ENCODE measurements at places on chromosomes 3 and 15.
A peak's percentile ranks its signal among the peaks of the same experiment; 100 is the strongest.

- no peak for DNase-seq
Measured at GRCh38 chr3:25297667-25298585, 130.1 kb upstream of the RARB start.

- DNase-seq = no peak
Measured at GRCh38 chr3:122245513-122246174, 62.2 kb downstream of the CASR start.

GRCh38 chr3:127777921-127778656 is 44.2 kb downstream of the MGLL start:
- no peak for DNase-seq

DNA sequence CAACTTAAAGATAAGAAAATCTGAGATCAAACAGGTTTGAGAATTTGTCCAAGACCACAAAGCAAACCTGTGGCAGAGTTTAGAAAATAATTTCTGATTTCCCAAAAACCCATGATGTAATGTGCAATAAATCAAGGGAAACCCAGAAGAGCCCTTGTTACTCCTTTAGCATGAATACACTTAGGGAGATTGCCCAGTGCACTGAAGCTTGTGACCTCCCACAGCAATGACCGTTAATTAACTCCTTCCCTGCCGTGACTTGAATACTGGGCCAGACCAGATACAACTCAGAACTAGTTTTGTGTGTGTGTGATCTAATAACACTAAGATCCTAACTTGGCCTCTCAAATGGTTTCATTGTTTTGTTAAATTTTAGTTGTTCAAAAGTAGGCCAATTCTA is 2.5 kb downstream of the PRKAR2A start:
- DNase-seq = no peak

DNA sequence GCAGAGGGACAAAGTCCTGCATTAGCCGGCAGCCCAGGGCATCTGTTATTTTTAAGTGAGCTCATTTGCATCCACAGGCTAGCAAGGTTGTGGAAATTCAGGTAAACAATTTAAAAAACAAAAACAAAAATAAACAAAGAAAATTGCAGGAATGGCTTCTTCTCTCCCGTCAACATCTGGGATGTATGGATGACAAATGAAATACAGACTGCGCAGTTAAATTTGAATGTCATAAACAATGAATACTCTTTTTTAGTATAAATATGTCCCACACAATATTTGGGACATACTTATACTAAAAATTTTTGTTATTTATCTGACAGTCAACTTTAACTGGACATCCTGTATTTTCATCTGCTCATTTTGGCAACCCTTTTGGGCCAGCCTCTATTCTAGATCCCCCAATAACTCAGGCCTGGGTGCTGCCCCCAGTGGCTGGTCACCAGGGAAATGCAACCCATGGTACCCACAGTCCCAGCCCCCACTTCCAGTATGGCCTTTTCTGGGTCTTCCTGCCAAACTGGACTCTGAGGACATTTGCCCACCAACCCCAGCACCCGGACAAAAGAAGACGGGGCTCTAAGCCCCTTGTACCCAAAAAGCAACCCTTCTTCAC is 12.7 kb downstream of the GRM2 start:
- no peak for DNase-seq

DNA sequence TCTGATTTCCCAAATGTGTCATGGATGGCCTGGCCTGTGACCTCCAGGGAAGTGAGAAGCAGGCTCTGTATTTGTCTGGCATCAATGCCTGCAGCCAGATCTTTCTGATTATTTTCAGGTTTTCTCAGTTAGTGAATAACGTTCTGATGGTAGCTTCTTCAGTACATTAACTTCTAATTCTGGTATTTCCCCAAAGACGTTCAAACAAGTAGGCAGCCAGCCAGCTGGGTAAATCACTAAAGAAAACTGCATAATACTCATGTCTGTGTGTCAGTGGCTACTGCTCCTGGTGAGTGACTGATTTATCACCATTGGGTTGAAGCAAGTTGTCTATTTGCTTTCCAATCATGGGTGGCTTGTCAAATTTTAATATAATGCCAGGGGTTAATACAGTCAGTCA is 162.6 kb upstream of the PFN2 start:
- DNase-seq = no peak

DNA sequence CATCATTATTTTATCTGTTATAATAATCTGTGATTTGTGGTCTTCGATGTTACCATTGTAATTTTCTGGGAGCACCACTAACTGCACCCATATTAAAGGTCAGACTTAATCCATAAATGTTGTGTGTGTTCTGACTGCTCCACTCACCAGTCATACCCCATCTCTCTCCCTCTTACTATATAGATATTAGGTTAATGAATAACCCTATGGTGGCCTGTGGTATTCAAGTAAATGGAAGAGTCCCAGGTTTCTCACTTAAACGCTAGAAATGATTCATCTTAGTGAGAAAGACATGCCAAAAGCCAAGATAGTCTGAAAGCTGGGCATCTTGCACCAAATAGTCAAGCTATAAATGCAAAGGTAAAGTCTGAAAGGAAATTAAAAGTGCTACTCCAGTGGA is 1358.5 kb downstream of the ROBO2 start:
- DNase-seq = no peak

DNA sequence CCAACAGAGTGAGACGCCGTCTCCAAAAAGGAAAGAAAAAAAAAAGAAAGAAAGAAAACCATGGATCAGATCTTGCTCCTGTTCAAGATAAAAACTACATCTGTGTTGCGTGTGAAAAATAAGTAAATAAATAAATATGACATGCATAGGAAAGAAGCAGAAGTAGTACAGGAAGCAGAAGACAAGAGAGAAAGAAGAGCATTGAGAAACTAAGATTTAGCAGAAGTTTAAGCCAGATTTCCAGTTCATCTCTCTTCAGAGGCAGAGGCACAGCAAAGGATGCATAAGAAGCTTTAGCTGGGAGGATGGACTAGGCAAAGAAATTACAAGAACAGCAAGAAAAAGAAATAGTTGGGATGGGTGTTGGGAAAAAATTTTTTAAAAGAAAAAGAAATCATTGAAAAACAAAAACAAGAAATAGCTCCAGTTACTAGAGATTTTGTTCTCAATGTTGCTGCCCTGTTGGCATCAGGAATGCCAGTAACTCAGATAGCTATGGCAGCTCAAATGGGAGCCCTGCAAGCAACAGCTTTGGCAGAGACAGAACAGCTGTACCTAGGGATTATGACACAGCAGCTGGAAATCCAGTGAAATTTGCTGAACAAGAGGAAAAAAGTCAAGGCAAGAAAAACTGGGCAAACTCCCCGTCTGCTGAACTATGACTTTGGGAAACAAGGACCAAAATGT is 17.3 kb downstream of the AP3S2 start:
- DNase-seq = no peak

- DNase-seq = peak; percentile 30
Measured at GRCh38 chr3:139111392-139112229, 66.9 kb upstream of the PRR23C start.

- no peak for DNase-seq
Measured at GRCh38 chr3:159877924-159878323, 110.7 kb upstream of the IL12A start.

DNA sequence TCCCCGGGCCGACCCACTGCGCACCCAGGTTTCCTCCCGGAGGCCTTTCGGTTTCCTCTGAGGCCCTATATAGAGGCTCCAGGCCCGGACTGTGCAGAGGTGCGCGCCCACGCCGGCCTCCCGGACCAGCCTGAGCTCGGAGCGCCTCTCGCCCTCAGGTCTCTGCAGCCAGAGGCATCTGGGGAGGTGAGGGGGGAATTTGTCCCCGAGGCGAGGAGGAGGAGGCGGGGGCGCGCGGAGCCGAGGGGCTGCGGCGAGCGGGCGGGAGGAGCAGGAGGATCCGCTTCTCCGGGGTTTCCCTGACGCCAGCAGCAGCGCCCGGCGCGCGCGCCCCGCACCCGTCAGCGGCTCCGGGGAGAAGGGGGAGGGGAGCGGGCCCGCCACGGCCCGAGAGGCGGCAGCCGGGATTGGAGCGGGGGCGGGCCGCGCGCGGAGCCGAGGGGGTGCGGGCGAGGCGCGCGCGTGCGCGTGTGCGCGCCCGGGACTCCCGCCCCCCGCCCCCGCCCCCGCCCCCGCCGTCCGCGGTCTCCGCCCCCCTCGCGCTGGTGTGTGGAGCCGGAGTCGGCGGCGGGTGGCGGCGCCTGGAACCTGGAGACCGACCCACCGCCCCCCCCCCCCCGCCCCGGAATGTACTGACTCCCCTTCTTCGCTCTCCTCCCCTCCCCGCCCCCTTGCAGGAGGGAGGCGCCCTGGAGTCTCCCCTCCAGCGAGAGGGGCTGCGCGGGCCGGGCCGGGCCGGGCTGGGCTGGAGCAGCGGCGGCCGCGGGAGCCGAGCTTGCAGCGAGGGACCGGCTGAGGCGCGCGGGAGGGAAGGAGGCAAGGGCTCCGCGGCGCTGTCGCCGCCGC is at the start of gene NEO1:
Gene NEO1 (plus strand): TSS at position 657 of the 846 bp plus-strand sequence. CDS start 213 bp downstream, outside the sequence.
- peak; percentile 49 for DNase-seq

DNA sequence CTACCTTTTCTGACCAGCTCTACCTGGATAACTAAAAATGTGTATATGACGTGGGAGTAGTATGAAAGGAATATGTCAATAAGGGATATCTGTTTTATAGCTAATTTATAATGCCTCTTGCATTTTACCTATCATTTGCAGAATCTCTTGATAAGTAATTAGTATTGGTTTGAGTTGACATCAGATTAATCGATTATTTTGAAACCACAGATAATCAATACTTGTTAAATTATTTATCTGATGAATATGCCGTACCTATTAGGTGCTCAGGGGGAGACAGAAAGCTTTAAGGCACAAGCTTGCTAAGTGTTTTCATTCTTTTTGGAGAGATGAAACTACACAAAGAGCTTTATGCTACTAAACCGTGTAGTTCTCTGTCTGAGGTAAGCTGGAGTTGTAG is 24.3 kb downstream of the NR1D2 start:
- no peak for DNase-seq

GRCh38 chr15:25065876-25066275 is 111.1 kb downstream of the SNRPN start:
- no peak for DNase-seq

DNA sequence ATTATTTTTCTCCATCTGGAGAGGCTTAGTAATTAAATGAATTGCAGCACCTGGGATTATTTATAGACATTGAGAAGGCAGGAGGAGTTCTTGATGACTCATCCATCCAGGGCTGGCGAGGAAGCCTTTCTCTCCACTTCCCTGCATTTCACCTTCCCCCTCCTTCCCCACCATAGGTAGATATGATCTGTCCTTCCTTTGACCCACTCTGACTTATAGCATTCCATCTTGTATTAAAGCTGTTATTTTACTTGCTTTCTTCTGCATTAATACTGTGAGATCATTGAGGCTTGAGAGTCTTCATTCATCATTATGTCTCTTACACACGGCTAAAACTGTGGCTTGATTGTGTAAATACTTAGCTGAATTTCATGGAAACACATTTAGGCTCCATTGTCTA is 288.8 kb downstream of the FEZF2 start:
- no peak for DNase-seq

- DNase-seq = no peak
Measured at GRCh38 chr3:46282696-46283095, 40.4 kb downstream of the CCR3 start.

- no peak for DNase-seq
Measured at GRCh38 chr15:99481951-99482230, 83.9 kb upstream of the MEF2A start.

DNA sequence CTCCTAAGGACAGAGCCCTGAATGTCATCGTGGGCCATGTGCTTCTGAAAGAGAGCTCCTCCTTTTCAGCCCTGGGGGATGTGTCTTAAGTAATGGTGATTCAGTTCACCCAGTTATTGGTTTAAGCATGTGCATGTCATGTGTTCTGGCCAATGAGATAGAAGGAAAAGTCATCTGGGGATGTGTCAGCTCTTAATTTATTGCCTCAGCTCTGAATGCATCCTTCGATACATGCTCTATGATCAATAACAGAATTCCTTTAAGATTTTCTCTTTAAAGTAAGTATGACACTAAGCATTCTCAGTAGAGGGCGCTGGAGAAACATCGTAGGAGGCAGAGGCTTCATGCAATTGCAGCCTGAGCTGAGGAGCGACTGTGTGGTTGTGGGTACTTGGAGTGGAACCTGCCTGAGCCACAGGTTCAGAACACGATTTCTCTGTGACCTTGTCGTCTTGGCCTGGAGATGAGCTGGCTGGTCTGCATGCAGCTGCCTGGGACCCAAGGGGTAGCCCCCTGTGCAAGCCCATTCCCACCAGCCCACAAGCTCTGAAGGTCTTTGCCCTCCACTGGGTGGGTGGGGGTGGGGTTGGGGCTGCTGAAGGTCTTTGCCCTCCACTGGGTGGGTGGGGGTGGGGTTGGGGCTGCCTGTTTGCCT is 69.5 kb downstream of the C3orf38 start:
- peak; percentile 45 for DNase-seq

- no peak for DNase-seq
Measured at GRCh38 chr3:196340466-196340865, 2.3 kb upstream of the TM4SF19 start.

DNA sequence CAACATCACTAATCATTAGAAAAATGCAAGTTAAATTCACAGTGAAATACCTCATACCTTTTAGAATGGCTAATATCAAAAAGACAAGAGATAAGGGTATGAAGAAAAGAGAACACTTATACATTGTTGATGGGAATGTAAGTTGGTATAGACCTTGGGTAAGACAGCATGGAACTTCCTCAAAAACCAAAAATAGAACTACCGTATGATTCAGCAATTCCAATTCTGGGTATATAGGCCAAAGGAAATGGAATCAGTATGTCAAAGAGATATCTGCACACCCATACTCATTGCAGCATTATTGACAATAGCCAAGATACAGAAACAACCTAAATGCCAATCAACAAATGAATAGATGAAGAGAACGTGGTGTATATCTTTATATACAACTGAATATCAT is 166.8 kb upstream of the LRRN1 start:
- DNase-seq = no peak

- no peak for DNase-seq
Measured at GRCh38 chr15:34214135-34214534, 4.2 kb upstream of the KATNBL1 start.

GRCh38 chr3:126051741-126052140 is 32.2 kb downstream of the SLC41A3 start:
- no peak for DNase-seq

DNA sequence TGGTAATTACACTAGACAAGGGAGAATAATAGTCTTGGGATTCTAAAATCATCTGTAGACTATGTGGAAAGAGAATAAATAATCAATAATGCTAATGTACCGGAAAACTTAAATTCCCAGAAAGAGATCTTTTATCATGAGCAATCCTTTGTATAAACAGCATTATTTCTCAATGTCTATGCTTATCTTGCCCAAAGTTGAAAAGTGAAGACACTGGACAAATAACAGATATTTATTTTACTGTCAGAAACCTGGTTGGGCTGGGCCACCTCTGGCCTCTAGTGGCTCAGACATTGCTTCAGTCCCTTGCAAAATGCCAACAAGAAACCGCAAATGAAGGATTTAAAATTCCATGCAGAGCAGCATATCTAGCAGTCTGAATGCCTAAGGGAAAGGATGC is 409.9 kb downstream of the FHIT start:
- no peak for DNase-seq
